M059J (cell line): ENCODE measurements at places on chromosomes 1 and 21. TPM values are rescaled to one million over a fixed set of nuclear protein-coding genes. Genes with fewer than 3 reads are reported as not detected.

Gene SLC45A3
- 4.4 and 7.8 TPM in 2 replicates for total RNA-seq

Gene ACTRT2
- not detected in 2 replicates for total RNA-seq

Gene ASTN1
- total RNA-seq, result 0.02 TPM in 1 of 2 replicates, not detected in the other

Gene TMEM79
- 2.1 and 2.2 TPM in 2 replicates for total RNA-seq

Gene EXOSC10
- 57.0 and 68.4 TPM in 2 replicates for total RNA-seq

Gene OR2M5
- not detected in 2 replicates for total RNA-seq

Gene RNASEL
- total RNA-seq, result 7.6 and 12.5 TPM in 2 replicates

Gene OR2T8
- not detected in 2 replicates for total RNA-seq

DNA sequence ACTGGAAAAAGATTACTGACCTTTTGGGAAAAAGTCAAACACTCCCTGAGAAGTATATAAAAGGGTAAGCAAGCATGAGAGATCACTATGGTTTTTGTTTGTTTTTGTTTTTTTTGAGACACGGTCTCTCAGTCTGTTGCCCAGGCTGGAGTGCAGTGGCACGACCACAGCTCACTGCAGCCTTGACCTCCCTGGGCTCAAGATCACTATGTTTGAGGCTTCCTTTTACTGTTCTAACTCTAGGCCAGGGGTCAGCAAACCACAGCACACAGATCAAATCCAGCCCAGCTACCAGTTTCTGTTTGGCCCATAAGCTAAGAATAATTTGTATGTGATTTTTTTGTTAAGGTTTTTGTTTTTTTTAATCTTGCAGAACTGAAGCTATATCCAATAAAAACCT lies 25.7 kb downstream of the PSMB4 start:
- DNase-seq, result no peak

DNA sequence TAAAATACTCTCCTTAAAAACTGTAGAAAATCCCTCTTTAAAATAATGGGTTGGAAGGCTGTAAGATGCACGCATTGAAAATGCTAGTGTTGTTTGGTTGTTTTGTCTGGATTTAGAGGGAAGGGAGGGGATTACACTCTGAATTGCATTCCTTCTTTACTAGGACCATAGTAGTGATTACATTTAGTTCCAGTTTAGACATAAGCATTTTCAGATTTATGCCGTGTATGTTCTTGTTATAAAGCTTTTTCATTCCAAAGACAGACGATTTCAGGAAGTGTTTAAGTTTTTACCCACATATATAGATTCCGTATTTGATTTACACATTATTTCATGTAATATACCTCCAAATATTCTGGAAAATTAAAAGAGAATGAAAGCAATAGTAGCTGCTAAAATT lies 538.4 kb downstream of the PTPRC start:
- no peak for DNase-seq

- no peak for DNase-seq
Observed at GRCh38 chr21:43834146-43834905, 30.7 kb upstream of the AGPAT3 start.

DNA sequence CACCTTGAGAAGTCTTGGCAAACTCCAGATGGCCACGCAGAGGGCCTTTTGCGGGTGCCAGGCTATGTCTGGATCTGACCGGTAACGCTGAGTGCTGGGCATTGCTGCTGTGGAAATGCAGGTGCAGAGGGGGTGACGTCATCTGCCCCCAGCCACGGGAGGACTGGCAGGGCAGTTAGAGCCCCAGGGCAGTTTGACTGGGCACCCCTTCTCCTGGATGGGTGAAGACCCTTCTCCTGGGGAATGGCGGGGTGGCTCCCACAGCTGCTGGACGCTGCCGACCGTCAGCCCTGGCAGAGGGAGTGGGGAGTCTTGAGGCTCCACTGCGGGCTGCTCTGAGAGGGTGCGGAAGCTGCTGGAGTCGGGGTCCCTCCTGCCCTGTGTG lies 12.6 kb upstream of the EDN2 start:
- no peak for DNase-seq

GRCh38 chr1:150164779-150165178 lies 15.1 kb downstream of the PLEKHO1 start:
- DNase-seq, result no peak

- no peak for DNase-seq
Observed at GRCh38 chr1:225409051-225409450, 18.8 kb downstream of the LBR start.

DNA sequence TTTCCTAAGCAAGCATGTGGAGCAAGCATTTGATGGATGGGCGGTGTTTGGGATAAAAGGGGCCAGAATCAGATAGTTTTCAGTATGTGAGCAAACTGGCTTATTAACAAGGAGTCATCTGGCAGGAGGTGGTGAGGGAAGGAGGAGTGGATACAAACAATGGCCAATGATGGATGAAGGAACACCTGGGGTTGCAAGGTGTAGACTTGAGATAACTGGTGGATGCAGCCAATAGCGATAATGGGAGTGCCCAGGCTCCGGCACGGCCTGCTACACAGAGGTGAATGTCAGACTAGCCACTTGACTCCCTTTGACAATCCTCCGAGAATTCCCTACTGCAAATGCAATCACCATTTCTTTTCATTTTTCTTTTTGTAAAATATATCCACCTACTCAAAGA lies 41.7 kb downstream of the C8B start:
- no peak for DNase-seq

GRCh38 chr1:154867841-154868605 lies 2.1 kb downstream of the KCNN3 start:
- DNase-seq, result no peak

- DNase-seq, result no peak
Observed at GRCh38 chr1:115753830-115754229, 14.7 kb downstream of the CASQ2 start.

- DNase-seq, result no peak
Observed at GRCh38 chr1:21759182-21759581, 23.8 kb downstream of the USP48 start.

GRCh38 chr1:236862615-236863211 lies 67.6 kb downstream of the MTR start:
- DNase-seq, result peak; percentile 15

DNA sequence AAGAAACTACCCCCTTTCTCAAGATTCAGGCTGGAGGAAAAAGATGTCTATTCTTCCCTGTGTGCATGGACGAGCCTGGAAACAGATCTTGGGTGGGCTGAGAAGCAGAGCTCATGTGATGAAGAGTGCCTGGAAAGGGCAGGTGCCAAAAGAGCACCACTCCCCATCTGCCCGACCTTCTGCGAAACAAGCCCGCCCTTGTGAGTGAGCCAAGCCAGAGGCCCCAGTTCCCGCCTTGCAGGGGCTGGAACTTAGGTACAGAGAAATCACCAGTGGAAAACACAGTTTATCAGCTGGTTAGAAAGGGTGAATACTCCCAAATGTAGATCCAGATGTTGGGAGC lies 26.7 kb upstream of the A3GALT2 start:
- DNase-seq, result peak; percentile 55

GRCh38 chr1:106675558-106675957 lies 380.9 kb upstream of the PRMT6 start:
- no peak for DNase-seq

DNA sequence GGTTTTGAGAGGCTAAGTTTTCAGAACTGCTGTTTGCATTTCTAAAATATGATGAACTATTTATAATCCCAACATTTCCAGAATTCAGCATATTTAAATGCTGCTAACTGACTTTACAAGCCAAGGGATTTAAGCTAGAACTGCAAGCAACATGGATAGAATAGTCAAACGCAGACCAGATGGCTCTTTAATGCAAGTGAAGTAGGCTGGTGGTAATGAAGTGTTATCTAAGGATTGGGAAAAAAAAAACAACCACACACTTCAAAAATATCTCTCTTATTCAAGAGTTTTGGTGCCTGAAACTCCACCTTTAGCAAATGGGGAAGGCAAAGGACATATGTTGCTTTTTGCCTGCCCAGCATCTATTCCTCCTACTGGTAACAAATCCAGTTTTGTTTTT lies 20.9 kb upstream of the SSX2IP start:
- DNase-seq, result no peak

GRCh38 chr1:192747301-192747700 lies 61.5 kb upstream of the RGS2 start:
- peak; percentile 52 for DNase-seq

- no peak for DNase-seq
Observed at GRCh38 chr1:14844356-14844755, 245.9 kb downstream of the KAZN start.

DNA sequence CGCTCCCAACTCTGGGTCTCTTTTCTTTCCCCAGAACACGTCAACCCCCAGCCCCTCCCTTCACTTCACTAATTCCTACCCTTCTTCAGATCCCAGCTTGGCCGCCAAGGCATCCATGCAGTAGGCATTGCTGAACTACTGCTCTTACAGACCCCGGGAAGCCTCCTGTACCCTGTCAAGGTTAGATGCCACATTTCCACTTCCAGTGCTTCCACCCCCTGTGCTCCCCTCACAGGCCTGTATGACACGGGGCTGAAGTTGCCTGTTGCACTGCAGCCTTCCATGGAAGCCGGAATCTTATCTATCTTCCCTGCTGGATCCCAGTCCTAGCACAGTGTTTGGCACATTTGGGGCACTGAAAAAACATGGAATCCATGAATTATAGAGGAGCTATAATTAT lies 99.0 kb upstream of the SOD1 start:
- no peak for DNase-seq

DNA sequence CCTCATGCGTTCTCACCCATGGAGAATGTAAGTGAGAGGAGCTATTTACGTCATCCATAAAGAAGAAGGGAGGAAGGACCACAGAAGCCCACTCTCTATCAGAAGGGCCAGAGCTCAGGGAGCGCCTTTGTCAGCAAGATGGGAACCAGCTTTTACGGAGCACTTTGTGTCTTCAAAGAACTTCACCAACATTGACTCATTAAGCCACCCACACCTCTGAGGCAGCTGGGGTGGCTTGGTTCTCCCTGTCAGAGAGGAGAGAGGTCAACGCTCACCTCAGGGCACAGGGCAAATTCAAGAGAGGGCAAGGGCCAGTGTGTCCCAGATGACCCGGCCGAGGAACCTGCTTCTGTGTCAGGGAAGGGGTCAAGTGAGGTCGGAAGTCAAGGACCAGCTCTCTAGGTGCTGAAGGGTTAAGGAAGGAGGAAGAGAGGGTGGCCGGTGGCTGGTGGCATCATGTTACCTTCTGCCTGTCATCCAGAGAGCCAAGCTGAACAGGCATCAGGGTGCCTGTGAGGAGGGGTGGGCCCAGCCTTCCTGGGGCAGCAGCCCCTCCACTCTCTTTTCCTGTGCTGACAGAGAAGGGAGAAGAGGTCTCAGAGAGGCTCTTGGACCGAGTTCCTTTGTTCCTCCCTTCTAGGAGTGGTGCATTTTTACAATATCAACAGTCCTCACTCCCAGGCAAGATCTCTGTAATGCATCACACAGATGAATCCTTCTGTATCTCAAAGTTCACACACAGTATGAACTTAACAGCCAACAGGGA lies 109.0 kb downstream of the ETS2 start:
- no peak for DNase-seq

DNA sequence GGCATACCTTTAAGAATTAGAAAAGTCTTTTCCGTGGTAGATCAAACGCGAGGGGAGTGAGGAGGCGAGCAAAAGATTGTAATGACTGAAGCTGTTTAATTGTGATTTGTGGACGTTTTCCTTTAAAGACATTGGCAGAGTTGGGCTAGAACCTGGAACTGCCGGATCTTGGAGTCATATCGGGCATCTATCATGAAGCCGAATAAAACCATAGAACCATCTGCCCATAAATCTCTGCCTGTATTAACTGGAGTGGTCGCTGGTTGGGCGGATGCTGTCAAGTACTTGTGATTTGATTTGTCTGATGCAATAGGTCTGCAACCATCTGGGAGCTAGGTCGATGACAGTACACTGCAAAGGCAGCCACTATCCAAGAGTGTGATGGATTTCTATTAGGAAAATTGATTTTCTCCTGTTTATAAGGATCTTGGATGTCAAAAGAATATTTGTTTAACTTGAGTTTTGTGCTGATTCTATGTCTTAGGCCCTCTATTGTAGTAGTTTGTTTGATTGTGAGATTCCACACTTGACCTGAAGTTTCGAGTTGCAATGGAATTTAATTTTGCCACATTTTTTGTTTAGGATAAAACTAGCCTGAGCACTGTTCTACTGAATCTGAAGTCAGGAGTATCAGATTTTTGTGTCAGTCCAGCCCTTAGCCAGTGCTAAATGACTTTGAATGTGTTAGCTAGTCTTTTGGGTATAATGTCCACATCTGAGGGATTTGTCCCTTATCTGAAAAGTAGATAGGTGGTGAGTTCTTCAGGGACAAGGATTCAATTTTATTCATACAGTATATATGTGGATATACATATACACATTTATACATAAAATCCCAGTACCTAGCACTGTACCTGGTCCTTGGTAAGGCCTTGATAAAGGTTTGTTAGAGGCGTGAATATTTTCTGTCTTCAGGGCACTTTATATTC lies 1.2 kb downstream of the SARS1 start:
- peak; percentile 80 for DNase-seq

- DNase-seq, result no peak
Observed at GRCh38 chr1:32969566-32969965, 5.0 kb upstream of the RNF19B start.

DNA sequence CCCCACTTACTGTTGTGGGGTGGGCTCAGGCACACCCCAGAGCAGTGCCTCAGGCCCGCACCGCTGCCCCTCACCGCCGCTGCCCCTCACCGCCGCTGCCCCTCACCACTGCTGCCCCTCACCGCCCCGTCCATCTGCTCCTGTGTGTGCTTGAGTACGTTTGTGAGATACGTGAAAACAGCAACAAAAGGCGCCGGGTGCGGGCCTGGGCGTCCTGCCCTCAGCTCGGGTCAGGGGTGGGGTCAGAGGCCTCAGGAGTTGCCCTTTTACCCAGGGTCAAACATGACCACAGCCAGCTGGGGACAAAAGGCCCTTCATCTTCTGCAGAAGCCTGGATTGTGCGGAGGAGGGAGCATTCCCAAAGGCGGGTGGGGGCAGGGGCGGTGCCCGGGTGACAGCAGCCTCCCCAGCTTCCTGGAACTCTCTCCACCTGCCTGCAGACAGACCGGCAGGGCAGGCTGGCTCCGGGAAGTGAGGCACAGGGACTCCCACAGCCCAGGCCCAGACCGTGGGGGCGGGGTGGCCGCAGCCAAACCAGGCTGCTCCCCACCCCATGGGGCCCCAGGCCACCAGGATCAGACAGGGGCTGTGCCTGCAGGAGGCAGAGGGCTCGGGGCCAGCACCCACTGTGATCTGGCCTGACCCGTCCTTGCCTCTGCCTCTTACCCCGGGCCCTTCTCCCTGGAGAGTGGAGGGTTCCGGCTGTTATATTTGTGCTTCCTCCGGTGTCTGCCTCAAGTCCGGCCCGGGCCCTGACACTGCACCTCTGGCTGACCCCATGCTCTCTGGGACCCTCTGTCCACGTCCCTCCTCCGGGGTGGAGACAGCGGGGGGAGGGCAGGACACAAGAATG lies 2.3 kb upstream of the VWA1 start:
- no peak for DNase-seq

GRCh38 chr1:166915941-166916340 lies 39.9 kb upstream of the TADA1 start:
- DNase-seq, result peak; percentile 68

DNA sequence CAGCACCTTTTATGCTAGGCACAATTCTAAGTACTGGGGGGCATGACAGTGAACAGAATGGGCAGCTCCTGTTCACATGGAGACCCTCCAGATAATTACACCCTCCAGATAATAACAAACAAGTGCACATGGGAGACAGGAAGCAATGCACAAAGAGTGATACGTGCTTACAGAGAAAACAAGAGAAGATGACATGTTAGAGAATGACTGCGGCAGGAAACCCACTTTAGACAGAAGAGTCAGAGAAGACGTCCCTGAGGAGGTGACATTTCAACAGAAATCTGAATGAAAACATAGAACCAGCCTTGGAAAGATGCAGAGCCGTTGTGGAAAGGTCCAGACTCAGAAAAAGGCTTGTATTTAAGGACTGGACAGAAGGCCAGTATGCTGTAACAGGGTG lies 54.7 kb upstream of the ARTN start:
- DNase-seq, result no peak
